Kidney (tissue), 22 donors: ENCODE measurements at places on chromosomes 2 and 18.

GRCh38 chr2:40098786-40099470 lies 319.9 kb upstream of the THUMPD2 start:
- DNase-seq: no peak

DNA sequence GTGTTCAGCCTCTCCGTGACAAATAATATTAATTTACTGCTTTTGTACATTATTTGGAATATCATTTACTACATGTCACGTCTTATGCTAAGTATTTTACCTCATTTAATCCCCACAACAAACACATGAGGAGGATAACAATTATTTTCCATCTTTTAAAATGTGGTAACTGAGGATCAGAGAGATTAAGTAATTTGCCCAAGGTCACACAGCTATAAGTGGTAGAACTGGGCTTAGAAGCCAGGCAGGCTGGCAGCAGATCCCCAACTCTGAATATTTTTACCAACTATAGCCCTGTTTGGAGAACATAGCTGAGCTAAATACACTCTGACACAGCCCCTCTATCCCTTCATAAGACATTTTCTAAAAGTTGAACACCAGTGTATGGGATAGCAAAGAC lies 24.1 kb downstream of the AP1S3 start:
- DNase-seq: no peak

- DNase-seq: no peak
These were observed 44.0 kb downstream of the TET3 start for GRCh38 chr2:74028741-74029140.

GRCh38 chr2:192585418-192585817 lies 390.7 kb upstream of the TMEFF2 start:
- DNase-seq: no peak

DNA sequence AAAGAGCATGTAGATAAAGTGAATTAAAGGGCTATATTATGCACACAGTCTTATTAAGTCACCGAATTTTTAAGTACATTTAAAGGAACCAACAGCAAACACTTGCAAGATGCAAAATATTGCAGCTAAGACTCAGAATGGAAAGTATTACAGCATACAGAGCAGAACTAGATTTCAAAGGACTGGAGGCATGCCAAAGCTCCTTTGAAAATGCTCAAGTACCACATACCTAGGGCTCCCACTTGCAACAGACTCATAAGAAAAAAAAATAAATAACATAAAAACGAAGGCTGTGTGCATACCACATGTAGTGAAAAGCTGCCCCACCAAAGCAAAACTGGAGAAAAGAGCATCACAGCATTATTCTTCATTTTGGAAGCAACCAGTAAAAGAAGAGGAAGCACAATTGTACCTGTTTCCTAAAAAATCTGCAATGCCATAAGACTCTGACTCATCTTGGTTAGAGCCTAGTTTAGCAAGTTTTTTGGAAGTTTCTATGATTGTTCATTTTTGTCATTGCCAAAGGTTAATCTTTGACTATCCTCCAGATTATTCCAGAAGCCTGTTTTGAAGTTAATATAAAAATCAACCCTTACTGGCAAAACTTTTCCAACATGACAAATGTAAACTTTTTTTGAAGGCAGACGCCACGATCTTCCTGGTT lies 306.0 kb upstream of the COL3A1 start:
- DNase-seq: no peak

DNA sequence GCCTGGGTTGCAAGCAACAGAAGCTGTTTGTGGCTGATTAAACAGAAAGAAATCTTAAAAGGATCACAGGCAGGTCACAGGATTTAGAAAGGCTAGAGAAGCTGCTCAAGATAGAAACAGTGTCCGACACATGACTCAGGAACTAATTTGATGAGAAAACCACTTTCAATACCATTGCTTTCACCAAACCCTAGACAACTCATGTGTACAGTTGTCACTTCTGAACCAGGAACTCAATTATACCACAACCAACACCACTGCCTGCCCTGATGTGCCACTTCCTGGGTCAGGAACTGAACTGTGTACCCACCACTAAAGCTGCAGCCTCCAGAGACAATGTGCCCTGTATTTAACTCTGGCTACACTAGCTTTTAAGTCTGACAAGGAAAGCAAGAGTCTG lies 56.0 kb downstream of the TMEM247 start:
- DNase-seq: no peak

DNA sequence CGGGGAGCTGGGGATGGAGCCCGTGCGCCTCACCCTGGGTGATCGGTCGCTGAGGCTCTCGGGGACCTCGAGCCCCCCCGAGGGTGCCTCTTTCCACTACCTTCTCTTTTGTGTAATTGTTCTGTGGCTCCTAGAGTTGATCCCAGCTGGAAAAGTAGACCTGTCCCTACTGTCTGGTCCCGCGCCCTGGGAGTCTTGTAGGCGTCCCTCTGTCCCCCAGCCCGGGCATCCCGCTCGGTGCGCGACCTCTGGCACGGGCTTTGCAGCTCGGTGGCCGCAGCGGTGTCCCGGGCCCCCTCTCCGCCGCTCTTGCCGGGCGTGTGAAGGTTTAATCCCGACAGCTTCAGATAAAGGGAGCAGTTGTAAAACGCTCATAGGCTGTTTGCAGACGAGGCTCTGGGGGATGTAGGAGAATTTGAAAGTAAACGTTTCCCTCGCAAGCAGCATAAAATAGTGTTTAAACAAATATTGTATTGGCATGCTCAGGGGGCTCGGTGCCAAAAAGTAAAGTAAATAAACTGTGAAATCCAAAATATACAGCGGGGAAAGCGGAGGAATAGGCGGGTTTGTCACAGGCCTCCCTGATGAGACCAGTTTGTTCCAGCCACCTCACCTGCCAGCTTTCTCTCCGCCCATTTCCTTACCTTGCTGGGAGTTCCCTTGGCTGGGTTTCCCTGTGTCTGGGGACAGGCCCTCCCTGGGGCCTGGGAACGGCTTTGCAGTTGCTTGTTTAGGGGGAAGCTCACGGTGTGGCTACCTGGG lies 1.9 kb downstream of the GLI2 start:
- DNase-seq: peak; percentile 82

DNA sequence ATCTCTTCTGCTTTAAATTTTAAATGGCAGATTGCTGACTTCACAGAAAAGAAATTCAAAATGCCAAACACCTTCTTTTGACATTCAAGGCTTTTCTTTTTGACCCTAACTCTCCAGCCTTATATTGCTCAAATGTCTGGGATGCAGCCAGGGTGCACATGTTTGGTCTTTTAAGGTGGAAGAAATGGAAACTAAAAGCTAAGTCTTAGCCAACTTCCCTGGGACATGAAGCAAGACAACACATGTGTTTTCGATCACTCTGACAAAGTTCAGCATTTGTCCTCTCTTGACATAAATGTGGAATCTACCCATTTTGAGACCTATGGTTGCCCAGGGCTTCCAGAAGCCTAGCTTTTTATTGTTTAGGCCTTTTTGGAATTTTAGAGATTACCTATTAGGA lies 161.6 kb downstream of the RDH14 start:
- DNase-seq: no peak

DNA sequence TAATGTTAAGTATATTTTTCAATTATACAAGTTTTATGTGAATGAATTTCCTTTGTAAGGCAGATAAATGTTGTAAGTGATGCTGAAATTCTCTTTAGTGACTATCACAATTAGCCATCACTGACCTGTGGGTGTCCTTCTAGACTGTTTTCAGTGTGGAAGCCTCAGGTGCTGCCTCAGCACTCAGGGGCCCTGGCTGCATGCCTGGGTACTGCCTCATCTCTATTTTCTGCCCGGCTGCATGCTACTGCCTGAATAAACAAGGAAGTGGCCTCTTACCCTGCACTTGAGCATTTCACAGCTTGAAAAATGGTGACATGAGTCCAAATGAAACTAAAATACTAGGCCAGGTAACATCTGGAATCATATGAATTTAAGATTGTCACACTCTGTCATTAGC lies 787.6 kb upstream of the SALL3 start:
- DNase-seq: peak; percentile 69

DNA sequence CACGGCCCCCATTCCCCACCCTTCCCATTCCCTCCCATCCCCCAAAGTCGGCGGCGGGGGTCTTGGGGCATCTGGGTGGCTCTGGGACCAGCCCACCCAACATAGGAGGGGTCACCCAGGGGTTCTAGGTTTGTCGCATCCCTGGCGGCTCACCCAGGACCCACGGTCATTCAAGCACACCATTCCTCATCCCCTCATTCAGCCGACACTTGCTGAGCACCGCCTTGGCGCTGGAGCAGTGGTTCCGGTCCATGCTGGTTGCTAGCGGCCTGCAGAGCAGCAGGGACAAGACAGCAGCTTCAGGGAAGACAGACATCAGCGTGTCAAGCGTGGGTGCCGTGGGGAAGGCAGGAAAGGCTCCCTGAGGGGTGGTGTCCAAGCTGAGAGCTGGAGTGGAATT lies 50.5 kb upstream of the OTOS start:
- DNase-seq: no peak

GRCh38 chr2:151881342-151881741 lies 53.1 kb upstream of the ARL5A start:
- no peak for DNase-seq

- no peak for DNase-seq
These were observed 246.8 kb upstream of the PXDN start for GRCh38 chr2:1991126-1991525.

DNA sequence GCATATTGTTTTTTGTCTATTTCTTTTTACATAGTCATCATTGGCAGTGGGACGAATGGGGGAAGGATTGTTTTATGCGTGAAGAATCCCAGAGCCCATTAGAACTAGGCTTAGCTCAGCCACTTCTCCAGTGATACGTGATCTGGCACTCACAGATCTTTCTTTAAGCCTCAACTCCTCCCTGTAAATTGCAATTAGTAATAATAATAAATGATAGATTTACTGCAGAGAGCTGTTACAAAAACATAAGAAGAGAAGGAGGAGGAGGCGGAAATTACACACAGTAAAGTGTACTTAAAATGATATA lies 629.3 kb downstream of the NRXN1 start:
- DNase-seq: no peak

GRCh38 chr2:181394741-181395437 lies 62.3 kb upstream of the ITGA4 start:
- DNase-seq: no peak

DNA sequence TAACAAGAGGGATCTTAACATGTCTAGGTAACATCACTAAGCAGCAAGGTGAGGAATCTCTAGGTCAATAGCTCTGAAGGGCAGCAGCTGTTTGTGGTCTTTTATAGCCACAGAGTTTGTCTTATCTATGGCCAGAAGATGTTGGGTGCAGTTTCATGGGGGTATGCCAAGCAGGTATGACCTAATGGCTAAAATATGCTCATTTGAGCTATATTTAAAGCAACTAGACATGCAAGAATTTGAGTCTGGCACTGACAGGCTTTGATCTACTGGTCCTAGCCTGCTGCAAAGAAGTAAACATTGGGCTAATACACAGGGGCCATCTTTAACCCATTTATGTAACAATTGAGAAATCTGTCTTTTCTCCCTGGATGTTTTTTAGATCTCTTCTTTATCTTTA lies 13.9 kb upstream of the UGP2 start:
- DNase-seq: no peak

- no peak for DNase-seq
These were observed 207.5 kb upstream of the EPHA4 start for GRCh38 chr2:221779614-221780067.

DNA sequence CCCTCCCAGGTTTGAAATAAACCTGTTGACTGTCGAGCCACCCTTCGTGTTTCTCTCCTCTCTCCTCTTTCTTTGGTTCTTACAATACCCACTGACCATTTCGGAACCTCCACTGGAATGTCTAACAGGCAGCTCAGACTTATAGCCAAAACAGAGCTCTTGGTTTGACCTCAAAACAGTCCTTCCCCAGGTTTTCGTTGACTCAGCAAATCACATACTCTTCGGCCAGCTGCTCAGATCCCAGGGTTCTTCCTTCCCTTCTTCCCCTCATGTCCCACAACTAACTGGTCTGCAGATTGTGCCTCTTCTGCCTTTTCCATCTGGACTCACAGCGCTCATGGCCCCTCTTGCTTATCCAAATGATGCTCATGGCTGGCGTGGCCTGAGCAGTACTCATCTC lies 4.7 kb downstream of the ARMC9 start:
- no peak for DNase-seq

GRCh38 chr18:35510076-35510651 lies 12.4 kb upstream of the INO80C start:
- peak; percentile 70 for DNase-seq

GRCh38 chr2:163657281-163657656 lies 78.5 kb downstream of the FIGN start:
- DNase-seq: no peak

GRCh38 chr2:205361272-205361671 lies 321.0 kb upstream of the NRP2 start:
- DNase-seq: no peak

- no peak for DNase-seq
These were observed 101.7 kb upstream of the LGALSL start for GRCh38 chr2:64352292-64352691.

DNA sequence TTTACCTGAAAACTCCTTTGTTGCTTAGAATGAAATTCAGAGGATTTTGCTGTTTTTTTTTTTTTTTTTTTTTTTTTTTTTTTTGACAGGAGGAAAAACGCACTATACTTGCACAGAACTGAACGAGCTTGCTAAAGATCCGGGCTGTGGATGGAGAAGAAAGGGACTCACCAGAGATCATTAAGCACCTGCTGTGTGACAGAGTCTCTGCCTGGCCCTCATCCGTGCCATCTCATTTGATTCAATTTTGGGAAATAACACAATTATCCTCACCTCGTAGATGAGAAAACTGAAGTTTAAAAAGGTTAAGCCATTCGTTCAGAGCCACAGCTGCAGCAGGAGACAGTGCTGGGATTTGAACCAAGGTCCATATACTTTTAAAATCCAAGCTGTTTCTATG lies 775.4 kb upstream of the ID2 start:
- no peak for DNase-seq

DNA sequence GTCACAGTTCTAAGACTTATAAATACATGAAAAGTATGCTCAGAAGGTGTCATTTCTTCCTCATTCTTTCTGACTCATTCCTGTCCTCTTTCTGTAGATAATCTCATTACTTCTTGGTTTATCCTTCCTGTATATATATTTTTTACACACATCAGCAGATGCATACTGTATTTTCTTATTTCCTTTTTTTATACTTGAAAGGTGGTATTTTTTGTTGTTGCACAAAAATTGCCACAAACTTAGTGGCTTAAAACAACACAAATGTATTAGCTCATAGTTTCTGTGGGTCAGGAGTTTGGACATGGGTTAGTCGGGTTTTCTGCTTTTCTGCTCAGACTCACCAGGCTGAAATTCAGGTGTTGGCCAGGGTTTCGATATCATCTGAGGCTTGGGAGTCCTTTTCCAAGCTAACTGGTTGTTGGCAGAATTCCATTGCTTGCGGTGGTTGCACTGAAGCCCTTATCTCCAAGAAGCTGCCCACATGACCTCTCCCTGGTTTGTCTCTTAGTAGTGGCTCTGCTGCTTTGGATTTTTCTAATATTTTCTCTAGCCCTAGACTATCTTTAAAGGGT lies 162.6 kb downstream of the FMNL2 start:
- DNase-seq: no peak

DNA sequence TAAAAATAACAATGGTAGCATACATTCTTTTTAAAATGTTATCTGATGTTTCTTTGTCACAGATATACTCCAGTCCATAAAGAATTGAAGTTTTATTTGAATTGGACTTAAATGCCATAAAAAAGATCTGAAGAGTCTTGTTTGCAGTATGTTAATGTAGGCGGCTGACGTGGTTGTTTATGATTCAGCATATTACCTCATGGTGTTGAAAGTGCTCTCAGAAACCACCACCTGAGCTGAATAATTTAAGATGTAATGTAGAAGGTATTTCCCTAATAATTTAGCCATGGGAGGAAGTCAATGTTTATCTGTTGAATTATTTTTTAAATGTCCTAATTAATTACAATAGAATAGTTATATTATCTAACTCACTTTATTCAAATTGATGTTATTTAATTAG lies 58.6 kb upstream of the CHN1 start:
- no peak for DNase-seq
